ENCODE measurements at places on chromosomes 7 and 10.
A peak's percentile ranks its signal among the peaks of the same experiment; 100 is the strongest.

- DNase-seq: no peak
Measured at GRCh38 chr7:78333530-78334425, 535.2 kb downstream of the PHTF2 start.

GRCh38 chr10:121469797-121470606, 128.2 kb downstream of the FGFR2 start:
- no peak for DNase-seq

DNA sequence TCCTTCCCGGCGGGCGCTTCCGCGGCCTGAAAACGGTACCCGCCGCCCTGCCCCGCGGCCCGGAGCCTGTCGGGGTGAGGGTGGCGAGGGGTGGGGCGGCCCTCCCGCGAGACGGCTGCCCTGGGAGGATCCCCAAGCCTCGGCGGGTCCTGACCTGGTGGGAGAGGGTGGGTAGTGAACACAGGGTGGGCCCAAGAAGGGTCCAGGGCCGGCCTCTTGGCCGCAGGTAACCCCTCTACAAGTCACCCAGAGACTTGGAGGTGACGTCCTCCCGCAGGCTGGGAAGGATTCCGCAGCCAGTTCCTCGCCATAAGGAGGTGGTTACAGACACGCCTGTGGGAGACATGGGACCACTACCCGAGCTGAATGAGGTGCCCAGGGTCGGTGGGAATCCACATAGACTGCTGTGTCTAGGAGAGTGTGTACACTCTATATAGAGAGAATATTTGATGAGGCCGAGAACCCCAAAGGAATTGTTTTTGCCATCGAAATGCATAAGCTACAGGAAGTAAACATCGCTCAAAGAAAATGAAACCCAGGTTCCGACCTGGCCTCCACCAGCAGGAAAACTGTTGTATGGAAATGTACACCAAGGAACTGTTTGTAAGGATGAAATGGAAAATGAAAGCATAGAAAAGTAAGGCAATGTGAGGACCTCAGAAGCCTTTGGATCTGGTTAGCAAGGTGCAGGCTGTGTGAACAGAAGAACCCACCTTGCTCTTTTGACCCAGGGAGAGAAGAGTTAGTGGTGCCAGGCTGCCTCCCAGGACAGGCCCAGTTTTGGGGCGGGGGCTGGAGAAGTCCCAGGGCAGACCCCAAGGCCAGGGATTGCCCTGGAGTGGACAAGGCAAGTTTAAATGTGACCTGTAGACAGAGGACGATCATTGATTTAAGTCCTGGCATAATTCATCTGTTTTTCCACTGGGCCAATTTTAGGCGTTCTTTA, 659 bp downstream of the OPTN start:
- peak; percentile 50 for DNase-seq

DNA sequence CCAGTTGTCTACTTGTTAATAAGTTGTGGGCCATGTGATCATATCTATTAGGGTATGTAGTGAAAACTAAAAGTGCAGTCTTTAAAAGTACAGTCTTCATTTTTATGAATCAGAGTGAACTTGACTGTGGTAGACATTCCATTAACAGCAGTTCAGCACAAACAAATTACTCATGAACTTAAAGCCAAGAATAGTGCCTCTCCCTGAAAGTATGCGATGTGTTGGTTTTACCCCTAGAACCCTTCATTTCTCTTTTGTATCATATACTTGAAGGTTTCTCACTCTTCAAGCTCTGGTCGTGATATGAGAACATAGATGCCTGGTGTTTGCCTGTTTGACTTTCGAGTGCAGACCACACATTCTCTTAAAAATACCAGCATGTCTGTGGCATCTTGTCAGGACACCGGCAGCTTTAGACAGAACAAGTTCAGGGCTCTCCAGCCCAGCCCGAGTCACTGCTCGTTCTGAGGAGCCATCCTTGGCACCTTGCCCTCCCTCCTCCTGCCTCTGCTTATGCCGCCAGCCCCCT, 159.3 kb downstream of the LCOR start:
- DNase-seq: no peak

DNA sequence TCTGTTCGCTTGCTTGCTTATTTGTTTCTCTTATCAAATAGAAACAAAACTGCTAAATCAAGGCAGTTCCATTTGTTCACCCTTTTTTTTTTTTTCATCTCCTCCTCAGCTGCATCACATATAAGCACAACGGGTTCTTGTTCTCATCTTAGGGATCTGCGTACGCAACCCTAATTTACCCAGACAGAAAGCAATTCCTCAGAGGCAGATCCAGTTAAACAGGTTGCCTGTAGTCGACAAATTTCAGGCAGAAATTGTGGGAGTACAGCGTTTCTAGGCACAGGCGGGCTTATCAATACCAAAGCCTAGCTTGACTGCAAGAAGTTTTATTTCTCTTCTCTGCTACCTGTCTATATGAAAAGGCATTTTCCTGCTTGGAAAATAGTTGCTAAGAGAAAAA, 565.4 kb downstream of the NXPH1 start:
- DNase-seq: no peak

DNA sequence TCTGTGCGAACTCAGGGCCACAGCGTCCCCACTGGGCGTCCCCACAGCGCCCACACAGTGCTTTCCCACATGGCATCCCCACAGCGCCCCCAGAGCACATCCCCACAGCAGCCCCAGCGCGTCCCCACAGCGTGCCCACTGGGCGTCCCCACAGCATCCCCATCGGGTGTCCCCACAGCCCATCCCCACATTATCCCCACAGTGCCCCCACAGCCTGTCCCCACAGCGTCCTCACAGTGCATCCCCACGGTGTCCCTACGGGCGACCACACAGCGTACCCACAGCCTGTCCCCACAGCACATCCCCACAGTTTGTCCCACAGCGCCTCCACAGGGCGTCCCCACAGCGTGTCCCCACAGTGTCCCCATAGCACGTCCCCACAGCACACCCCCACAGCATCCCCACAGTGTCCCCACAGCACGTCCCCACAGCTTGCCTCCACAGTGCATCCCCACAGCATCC, 131.6 kb downstream of the ACTR3B start:
- no peak for DNase-seq

- no peak for DNase-seq
Measured at GRCh38 chr10:132540456-132540855, 2.9 kb downstream of the INPP5A start.

DNA sequence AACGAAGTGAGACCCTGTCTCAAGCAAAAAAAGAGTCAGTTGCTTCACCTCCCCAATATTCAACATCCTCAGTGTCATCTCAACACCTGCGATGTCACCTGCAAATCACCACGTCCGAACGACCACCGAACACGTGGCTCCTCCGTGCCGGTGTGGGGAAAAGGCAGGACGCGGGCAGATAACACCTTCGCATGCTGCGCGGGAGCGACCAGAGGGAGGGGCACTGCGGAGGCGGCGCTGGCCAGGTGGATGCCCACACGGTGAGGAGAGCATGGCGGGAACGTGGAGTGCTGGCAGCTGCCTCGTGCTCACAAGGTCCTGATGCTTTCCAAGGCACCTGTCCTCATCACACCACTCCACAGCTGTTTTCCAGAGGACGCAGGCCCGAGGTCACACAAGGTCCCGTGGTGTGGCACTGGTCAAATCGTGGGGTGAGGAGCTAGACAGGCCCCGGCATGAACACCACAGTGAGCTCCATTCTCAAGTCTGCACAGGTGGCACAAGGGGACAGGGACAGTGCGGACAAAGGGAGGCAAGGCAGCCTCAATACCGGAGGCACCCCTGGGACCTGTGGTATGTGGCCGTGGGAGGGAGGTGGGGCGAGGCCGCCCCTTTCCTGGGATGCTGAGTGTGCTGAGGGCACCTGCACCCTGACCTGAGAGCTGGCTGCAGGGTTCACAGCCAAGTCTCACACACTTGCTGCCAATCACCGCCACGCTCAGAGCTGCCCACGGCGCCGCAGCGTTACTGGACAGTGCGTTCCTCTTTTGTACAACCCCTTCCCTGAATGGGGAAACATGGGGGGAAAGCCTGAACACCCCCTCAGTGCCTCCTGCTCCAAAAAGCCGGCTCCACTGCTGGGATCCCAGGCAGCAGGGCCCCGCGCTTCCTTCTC, 13.0 kb downstream of the TUBGCP2 start:
- DNase-seq: no peak

- no peak for DNase-seq
Measured at GRCh38 chr10:127157089-127157488, 39.3 kb downstream of the INSYN2A start.

- no peak for DNase-seq
Measured at GRCh38 chr7:37947941-37948210, 27.4 kb downstream of the EPDR1 start.

GRCh38 chr10:133006202-133006601, 63.8 kb upstream of the CFAP46 start:
- no peak for DNase-seq

GRCh38 chr7:30080818-30081217, 52.6 kb downstream of the PLEKHA8 start:
- DNase-seq: no peak

GRCh38 chr10:43407576-43408330, 1.2 kb downstream of the HNRNPF start:
- DNase-seq: peak; percentile 92

- no peak for DNase-seq
Measured at GRCh38 chr10:3025026-3025683, 42.2 kb upstream of the PFKP start.

- peak; percentile 56 for DNase-seq
Measured at GRCh38 chr7:12728192-12728538, 40.7 kb downstream of the ARL4A start.

DNA sequence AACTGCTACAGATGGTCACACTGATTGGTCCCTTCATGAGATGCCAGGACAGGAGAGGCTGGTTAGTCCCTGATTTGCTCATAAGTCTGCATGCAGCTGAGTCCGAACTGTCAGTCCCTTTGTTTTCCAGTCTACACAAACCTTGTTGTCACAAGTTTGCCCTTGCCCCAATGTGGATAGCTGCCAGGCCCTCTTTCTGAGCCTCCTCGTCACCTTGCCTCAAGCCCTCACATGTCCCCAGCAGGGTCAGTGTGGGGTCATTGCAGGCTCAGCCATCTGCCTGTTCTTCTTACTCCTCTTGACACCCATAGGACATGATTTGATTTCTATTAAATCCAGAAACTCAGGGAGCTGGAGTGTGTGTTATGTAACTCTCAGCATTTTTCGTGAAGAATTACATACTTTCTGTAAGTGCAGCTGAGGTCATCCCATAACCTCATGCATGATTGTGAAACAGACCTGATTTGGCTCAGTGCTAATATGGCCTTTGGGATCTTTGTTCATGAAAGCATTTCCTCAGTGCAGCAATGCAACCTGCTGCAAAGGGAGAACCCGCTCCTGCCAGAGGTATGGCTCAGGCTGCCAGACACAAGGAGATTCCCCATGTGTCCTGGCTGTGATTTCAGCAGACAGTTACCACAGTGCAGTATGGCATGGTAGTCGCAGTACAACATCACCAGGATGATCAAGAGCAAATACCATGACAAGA, 70.0 kb upstream of the ZMIZ2 start:
- DNase-seq: no peak

- peak; percentile 55 for DNase-seq
Measured at GRCh38 chr10:95729323-95730055, 26.5 kb upstream of the ENTPD1 start.

DNA sequence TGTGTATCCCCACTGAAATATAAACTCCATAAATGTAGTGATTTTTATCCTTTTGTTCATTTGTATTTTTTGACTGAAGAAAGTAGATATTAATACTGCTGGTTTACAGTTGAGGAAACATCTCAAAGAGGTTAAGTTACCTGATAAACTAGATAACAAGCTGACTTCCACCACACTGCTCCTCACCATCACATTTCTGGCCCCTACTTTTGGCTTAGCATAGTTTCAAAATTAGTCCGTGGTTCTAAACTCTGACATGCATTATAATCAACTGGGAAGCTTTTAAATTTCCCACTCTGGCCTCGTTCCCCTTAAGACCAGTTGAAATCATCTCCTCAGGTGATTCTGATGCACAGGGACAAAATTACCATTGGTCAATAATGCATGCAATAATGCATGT, 43.5 kb downstream of the ANKIB1 start:
- no peak for DNase-seq

DNA sequence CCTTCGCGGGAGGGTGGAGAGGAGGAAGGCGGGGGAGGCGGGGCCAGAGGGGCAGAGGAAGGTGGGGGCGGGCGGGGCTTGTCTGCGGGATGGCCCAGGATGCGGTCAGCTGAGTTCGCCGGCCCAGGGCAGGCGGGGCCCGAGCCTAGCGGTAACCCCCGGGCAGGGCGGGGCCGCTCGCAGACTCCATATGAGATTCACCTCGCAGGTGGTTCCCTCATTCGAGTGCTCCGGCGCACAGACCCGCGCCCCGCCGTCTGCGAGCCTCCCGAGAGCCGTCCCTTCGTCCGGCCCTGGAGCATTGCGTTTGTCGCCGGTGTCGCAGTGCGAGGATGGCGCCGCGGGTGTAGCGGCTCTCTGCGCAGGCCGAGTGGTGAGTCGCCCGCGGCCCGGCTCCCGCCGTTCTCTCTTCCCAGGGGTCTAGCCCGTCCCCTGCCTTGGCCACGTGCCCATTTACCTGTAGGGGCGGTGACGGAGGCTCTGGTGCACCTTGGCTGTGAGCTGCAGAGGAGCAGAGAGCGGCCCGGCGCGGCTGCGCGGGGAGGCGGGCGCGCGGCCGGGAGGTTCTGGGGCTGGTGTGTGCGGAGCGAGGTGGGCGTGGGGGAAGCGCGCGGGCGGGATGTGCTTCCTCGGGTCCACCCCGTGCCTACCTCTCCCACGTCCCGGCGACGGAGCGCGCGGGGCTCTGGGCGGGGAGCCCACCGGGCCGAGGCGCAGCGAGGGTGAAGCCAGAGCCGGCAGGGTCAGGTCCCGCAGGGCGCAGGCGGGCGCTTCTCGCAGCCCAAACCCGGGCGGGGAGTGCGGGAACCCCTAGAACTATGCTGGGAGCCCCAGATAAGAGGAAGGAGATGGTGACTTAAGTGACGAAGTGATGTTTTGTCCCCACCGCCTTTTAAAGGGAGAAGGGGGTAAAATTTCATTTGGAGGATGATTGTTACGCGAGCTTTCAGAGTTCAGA, at the start of gene UPP1:
UPP1 (plus strand) TSS at position 220 of the 958 bp plus-strand sequence. CDS start 5,519 bp downstream, outside the sequence.
- DNase-seq: peak; percentile 66

GRCh38 chr10:117272195-117273076, 31.5 kb downstream of the SLC18A2 start:
- DNase-seq: peak; percentile 40

GRCh38 chr7:25832929-25833328, 319.1 kb upstream of the NFE2L3 start:
- no peak for DNase-seq
